Stimulated activated CD8-positive, alpha-beta memory T cell treated with anti-CD3 and anti-CD28 coated beads, Interleukin-2, amount 100 ng/mL, for 1 hour (primary cell): ENCODE measurements at places on chromosomes 6 and 20.

DNA sequence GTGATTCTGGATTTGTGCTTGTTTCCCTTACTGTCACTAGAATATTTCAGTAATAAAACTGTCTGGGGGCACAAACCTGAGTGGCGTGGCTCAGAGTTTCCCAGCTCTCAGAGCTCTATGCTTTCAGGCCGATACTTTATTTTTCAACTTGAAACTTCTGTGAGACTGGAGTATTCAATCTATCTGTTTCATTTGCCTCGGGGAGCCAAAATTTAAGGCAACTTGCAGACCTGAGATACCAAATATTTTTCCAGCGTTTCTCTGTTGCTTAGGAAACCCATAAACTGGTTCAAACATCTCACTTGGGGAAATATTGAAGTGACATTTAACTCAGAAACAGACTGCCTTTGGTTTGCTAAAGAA is 74.7 kb downstream of the SOBP start:
- DNase-seq, result no peak

DNA sequence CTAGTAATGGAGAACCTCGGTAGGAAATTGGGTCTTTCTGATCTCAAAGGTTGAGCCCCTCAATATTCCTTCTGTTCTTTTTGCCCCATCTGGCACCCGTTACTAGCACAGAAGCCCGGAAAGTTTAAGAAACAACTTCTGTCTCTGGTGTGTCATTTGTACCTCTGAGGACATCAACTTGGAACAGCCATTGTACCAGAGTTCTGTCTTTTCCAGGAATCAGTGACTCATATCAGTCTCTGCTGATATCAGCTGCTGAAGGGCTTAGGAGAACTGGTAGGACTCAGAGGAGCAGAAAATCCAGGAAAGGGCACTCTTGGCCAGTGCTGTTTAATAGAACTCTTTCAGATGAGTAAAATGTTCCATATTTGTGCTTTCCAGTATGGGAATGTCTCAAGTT is 78.3 kb upstream of the CHD6 start:
- no peak for DNase-seq

- no peak for DNase-seq
Measured at GRCh38 chr20:36084897-36085613, 69.5 kb upstream of the EPB41L1 start.

- no peak for DNase-seq
Measured at GRCh38 chr6:25242567-25242966, 36.6 kb upstream of the CARMIL1 start.

DNA sequence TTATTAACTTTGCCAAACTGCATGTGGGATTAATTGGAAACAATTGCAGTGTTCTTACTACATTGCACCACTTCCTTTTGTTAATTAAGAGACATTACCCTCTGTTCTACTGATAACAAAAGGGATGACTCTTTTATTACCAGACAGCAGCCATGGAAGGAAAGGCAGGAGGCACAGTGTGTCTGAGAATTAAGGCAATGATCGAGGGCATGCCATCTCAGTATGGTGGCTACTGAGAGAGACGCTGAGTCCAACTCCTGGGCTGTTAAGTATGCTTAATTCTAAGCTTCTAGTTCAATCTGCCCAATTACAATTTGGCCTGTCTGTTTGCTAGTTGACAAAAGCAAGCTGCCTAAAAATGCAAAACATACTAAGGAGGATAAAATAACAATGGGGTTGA is 227.4 kb downstream of the PHACTR1 start:
- no peak for DNase-seq

GRCh38 chr6:134097114-134097707 is 44.8 kb upstream of the SLC2A12 start:
- DNase-seq, result no peak

- no peak for DNase-seq
Measured at GRCh38 chr20:23142162-23143050, 56.3 kb upstream of the CD93 start.

DNA sequence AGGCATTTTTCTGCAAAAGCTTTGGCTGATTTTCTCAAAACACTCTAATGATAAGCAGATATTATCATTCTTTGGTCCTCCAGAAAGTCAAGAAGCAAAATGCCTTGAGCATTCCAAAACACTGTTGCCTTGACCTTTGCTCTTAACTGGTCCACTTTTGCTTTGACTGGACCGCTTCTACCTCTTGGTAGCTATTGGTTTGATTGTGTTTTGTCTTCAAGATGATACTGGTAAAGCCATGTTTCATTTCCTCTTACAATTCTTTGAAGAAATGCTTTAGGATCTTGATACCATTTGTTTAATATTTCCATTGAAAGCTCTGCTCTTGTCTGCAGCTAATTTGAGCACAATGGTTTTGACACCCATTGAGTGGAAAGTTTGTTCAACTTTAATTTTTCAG is 35.6 kb upstream of the SDHAF4 start:
- no peak for DNase-seq

GRCh38 chr6:125764121-125764671 is 14.8 kb downstream of the HEY2 start:
- no peak for DNase-seq
